ENCODE measurements at places on chromosomes 2 and 18.

DNA sequence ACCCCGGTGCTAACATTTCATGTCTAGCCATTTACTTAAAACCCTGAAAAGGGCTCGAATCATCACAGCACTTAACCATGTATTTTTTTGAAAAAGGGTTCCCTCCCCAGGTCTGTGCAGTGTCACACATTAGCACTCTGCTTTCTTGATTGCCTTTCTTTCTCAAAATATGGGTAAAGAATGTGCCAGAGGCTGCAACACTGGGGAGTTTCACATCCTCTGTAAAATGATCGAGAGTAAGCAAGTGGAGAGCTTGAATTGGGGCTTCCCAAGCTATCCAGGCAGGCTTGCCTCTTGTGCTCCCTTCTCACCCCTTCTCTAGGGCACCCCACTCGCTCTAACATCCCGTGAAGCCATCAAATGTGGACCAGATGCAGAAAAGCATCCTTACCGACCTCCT lies 177.0 kb upstream of the CCDC68 start:
- no peak for DNase-seq

GRCh38 chr2:144950899-144951560 lies 431.1 kb upstream of the ZEB2 start:
- no peak for DNase-seq

DNA sequence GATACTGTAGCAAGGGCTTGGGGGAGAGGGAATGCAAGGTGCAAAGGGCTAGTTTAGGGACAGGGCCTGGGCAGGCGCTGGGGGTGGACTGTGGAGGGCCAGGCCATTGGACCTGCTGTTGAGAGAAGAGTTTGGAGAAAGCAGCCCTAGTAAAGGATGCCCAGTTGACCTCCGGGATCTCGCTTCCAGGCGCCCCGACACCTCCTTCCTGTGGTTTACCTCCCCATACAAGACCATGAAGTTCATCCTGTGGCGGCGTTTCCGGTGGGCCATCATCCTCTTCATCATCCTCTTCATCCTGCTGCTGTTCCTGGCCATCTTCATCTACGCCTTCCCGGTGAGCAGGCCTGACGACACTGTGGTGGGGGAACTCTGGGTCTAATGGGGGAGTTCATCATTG lies 229.0 kb downstream of the DYSF start:
- DNase-seq, result no peak

DNA sequence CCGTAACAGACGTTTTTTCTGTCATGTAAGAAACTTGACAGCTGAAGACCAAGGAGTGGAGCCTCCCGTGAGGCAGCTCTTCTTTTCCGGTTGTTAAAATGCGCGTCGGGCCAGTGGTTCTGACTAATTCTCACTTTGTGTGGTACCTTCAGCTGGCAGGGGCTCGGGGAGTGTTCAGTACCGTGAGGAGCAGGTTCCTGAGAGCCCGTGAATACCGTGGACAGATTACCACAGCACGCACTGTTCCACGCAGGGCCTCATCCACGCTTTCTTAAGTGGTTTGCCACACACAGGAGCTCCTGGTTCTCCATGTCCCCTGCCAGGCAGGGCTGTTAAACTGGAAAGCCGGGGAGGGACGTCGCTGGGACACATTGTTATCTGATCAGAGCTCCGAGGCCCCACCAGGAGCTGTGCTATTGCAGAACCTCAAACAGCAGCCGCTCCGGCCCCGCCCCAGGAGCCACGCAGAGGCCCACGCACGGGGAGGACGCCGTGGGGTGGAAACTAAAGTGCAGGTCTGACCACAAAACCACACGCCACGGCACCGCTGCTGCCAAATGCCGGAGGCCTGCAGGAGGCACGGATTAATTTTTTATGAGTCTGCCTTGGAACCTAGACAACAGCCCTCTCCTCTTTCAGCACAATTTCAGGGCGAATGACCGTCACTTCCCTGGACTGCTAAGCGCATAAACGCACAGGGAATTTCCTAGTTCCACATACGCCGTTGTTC lies 43.3 kb downstream of the NFATC1 start:
- no peak for DNase-seq

DNA sequence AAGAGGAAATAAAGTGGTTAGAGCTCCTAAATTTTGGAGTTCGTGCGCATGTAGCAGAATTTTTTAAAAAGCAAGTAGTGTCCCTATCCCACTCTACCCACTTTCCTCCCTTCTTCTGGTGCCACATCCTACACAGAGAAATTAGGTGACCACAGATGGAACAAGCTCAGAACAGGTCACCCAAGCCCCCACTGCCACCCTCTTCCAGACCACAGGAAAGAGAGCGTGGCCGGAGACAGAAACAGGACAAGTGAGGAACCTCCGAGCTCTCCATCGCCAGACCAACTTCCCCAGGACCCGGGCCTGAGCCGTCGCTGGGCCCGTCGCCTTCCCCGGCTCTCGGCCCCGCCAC lies 433 bp downstream of the NPC1 start:
- DNase-seq, result no peak

DNA sequence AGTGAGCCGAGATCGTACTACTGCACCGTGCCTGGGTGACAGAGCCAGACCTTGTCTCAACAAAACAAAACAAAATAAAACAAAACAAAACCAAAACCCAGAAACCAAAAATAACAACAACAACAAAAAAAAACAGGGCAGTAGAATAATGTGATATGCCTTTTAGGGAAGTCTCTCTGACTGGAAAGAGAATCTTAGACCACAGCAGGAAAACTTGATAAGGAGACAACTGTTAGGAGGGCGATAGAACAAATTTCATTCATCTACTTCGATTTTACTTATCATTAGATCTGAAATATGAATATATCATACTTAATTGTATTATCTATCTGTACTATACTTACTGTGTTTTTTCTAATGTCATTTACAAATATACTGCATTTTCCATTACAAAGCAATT lies 109.0 kb upstream of the CNTNAP5 start:
- DNase-seq, result no peak

GRCh38 chr2:218853766-218854165 lies 5.8 kb upstream of the WNT6 start:
- no peak for DNase-seq

DNA sequence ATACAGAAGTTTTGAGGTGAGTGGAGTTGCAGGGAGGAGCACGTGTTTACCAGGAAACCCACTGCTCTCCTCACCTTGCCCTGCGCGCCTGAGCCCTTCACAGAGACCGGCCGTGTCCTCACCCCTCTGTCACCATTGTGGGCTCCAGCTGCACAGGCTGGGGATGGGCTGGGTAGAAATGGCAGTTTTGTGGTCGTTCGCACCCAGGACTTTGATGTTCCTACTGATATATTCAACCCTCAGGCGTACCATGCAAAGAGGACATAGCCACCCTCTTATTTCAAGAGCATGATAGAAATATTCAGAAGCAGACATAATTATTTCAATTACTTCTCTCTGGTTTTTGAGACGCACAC lies 78.2 kb downstream of the GBX2 start:
- DNase-seq, result no peak

- DNase-seq, result no peak
Observed at GRCh38 chr2:23508066-23508390, 123.0 kb downstream of the KLHL29 start.

DNA sequence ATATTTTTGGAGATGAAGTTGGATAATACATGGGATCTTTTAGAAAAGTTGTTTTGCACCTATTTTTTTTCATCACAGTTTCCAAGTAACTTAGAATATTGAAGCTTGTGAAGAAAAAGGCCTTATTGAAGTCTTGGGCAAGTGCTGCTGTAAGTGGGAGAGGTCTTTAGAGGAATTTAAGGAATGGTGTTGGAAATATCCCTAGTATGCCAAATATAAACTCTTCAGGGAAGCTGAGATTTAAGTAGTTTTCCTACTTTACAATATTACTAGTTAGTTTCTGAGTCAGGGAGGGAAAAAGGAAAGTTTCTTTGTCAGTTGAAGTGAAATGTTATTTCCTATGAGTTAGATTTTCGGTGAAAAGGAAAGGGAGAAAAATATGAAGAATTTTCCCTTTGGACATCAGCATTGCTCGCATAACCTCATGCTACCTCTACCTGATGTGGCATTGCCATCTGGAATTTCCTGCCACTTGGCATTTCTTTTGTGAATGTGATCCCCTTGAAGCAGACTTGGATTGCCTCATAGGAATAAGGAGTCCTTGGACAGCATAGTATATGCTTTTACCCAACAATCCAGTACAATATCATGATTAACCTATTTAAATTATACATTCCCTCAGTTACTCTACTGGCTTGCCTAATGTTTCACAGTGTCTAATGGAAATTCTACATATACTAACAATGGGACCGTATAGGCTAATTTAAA lies 12.1 kb downstream of the PLEKHH2 start:
- no peak for DNase-seq

DNA sequence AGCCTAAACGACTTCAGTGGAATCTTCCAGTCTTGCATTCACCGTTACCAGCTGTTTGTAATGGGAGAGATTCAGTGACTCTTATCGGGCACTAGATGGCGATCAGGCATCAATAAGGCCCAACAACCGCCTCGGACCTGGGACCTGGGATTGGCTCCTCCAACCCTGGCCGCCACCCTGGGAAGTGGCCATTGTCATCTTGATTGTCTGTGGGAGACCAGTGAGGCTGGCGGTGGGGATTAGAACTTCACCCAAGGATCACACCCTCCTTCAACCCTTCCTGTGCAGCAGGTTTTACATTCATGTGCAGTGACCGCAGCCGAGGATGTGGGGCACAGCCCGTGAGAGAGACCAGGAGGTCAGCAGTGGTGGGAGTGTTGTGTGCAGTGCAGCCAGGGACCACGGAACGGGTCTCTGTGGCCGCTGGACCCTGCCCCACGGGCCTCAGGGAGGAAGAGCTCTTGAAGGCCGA lies 85.3 kb downstream of the SPP2 start:
- DNase-seq, result peak; percentile 54

DNA sequence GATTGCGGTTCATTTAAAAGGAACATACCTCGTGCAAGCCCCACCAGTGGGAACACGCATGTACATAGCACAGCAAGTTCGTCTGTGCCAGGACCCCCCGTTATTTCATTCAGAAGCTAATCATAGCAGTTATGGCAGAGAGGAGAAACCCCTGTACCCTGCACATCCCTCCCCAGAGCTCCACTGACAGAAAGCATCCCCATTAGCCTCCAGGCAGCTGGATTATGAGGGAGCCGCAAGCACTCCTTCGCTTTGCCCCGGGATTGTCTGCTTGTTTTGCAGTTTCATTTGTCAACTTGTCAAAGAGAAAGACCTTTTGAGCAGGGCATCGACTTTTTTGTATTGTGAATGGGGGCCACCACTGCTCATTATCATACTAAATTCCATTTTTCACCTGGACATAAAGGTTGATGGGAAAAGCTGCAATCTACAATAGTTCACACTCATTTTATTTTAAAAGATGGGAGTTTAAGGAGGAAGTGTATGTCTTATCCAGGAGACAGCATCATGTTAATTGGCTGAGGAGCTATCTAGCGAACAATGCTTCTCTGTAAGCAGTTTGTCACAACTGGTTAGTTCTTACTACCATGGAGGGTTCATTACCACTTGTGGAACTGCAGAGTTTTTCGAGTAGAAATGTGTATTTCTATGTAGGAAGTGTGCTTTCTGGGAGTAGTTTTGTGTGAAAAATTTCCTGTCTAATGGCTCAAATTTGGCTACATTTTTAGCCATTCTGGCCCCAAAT lies 255.3 kb downstream of the THSD7B start:
- DNase-seq, result no peak

DNA sequence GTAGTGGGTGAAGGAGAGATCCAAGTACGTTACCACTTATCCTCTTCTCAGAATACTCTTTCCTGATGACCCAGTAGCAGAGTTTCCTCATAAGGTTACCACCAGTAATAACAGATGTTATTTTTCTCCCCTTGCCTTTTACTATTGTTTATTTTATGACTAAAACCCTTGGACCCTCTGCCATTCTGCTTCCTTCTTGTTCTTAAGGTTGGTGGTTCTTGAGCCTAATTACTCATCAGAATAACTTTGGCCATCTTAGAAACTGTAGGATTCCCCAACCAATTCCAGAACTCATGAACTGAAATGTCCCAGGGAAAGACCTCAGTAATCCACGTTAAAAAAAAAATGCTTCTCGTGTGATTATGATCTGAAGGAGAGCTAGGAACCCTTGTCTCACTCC lies 64.9 kb downstream of the CHST9 start:
- no peak for DNase-seq

DNA sequence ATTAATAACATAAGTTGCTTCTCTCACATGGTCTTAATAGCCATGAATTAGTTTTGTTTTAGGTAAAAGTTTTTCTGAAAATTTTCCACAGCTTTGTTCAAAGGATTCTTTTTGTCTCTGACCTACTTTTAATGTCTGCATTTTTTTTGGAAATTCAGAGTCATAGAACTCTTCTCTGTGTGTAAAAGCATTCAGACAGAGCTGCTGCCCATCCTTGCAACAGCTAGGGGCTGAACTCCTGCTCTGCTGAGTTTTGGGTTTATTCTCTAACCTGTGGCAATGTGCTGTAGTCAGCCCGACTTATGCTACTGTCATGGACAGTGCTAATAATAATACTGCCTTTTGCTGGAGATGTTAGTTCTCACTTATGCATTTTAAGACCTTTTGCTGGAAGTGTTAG lies 44.1 kb downstream of the RALBP1 start:
- DNase-seq, result no peak

DNA sequence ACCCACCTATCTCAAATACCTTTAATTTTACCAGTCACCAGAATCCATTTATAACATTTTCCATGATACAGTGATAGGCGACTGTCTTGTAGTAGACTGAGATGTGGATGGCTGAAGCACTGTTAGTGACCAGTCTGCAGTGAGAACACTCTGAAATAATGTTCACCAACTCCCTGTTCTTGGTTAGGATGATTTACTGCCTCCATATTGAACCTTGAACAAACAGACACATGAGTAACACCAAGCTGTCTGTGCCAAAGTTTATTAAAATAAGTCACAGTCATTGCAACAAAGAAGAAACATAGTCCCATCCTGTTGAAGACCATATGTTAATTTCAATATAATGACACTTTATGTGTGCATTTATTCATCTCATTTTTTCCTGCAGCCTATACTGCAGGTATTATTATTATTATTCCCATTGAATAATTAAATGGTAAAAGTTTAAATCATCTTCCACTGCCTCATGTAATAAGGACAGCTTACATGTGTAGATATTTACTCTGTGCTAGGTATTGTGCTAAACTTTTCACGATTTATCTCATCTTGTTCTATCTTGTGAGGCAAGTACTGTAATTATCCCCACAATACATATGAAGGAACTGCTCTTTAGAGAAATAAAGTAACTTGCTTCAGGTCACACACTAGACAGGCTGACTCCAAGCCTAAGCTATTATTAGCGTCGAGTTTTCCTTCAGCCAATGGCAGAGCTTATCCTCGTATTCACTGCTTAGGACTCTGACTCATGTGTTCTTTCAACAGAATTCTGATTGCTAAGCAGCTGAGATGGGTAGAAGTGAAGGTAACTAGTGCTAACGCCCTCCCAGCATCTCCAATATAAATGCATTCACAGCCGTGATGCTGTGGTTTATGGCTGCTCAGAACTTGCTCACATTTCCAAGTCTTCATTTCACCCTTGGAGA lies 62.5 kb downstream of the ONECUT2 start:
- no peak for DNase-seq

DNA sequence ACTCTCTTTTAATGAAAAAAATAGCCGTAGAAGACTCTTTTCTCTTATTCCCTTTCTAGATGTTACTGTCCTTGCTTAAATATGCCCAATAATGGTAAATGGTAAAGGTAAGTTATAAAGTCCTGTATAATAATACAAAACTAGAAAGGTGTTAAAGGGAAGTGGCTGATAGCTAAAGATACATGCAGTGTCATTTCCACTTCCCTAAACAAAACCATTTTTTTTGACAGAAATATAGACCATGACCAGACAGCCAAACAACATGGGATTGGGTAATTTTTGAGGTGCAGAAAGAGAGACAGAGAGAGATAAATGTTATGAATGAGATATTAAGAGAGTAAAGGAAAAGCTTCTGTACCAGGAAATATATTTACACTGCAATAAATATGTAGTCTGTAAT lies 731.7 kb upstream of the REG3G start:
- no peak for DNase-seq
